Putamen (tissue), 1 donor: ENCODE measurements at places on chromosomes 2 and 18.

- no peak for DNase-seq
Observed at GRCh38 chr2:201847481-201847880, 41.1 kb downstream of the CDK15 start.

DNA sequence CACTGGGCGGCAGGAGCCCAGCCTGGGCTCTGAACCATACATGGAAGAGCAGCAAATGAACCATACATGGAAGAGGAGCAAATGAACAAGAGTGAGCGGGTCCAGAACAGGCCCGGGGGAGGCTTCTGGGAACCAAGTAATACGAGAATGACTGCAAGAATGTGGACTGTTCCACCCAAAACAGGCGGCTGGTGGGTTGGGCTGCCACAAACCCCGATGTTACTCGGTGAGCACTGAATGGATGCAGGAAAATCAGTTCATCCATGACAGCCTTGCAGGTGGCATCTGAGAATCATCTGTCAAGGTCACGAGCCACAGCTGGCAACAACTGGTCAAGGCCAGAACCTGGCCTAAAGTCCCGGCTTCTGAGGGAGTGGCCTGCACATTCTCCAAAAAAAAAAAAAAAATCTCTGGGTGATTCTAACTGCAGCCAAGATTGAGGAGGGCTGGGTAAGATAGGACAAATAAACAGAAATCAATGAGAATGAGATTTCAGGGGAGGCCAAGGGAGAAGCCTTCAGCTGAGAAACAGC lies 106.1 kb downstream of the ZNF516 start:
- no peak for DNase-seq

GRCh38 chr2:46909771-46910419 lies 5.7 kb downstream of the MCFD2 start:
- DNase-seq: no peak

GRCh38 chr18:35756506-35757117 lies 175.1 kb downstream of the GALNT1 start:
- DNase-seq: peak; percentile 69

DNA sequence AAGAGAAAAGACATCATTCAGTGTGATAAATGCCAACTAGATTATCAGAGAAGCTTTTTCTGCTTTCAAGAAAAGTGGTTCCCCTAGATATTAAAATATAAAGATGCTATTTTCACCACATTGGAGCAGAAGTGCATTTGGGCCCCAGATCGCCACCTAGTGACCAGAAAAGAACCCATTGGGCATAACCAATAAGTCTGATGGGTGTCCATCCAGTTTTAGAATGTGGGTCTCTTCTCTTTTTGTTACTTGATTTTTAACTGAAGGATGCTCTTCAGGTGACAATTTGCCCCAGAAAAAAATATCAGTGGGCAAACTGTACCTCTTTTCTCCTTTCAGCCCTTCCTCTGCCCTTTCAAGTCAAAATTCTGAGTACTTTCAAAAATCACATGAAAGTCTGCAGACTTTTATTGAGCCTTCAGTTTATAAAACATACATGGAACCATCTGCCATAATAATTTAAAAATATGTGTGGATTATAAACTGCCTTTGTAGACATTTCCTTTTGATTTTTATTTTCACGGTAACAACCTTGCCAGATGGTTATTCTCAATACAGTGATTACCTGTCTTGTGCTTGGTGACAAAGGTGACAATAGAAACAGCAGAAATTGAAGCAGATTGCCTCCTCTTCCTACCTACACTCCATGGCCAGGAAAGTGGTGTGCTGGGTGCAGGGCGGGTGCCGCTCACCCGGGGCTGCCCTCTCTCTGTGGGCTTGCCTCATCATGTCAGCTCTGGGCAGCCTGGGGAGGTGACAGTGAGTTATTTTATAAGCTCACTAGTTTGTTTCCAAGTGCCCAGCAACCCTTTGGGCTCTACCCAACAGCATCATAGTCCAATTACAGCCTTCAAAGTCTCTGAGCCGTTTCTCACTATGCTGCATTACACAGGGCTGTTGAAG lies 124.5 kb downstream of the DCDC2C start:
- no peak for DNase-seq

- DNase-seq: peak; percentile 18
Observed at GRCh38 chr18:66616523-66616983, 12.7 kb upstream of the CDH19 start.

- no peak for DNase-seq
Observed at GRCh38 chr18:21433436-21433835, 167.1 kb downstream of the ESCO1 start.

- peak; percentile 71 for DNase-seq
Observed at GRCh38 chr18:41938445-41938844, 16.6 kb upstream of the PIK3C3 start.

DNA sequence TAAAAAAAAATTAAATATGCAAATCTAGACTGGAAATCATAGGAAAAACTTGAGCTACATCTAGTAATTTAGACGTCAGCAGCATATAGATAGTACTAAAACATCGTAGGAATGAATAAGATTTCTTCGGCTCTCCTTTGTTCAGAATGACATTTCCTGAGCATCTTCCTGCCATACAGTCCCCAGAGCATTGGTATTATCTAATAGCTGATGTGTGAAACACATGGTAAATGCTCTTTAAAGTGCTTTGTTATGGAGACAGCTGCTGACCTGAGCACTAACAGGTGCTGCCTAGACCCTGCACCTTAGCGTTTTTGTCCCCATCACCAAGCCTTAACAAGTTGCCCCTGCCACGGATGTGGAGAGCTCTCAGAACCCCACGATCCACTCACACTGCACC lies 692.3 kb upstream of the PIK3C3 start:
- DNase-seq: no peak

DNA sequence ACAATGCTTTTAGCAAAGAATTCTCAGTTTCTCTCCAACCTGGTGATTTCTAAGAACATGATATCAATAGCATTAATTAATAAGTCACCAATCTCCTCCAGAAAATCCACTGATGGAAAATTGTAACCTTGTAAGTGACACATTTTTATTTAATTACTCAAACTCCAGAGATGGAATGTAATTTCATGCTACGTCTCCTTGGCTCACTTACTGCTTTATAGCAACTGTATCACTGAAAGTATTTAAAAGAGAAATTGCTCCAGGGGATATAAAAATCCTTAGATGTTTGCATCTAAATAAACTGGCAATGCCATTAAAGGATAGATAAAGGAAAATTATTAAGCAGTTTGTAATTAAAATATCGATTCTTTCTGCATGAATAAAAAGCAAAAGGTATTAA lies 325.4 kb downstream of the TSN start:
- DNase-seq: no peak

DNA sequence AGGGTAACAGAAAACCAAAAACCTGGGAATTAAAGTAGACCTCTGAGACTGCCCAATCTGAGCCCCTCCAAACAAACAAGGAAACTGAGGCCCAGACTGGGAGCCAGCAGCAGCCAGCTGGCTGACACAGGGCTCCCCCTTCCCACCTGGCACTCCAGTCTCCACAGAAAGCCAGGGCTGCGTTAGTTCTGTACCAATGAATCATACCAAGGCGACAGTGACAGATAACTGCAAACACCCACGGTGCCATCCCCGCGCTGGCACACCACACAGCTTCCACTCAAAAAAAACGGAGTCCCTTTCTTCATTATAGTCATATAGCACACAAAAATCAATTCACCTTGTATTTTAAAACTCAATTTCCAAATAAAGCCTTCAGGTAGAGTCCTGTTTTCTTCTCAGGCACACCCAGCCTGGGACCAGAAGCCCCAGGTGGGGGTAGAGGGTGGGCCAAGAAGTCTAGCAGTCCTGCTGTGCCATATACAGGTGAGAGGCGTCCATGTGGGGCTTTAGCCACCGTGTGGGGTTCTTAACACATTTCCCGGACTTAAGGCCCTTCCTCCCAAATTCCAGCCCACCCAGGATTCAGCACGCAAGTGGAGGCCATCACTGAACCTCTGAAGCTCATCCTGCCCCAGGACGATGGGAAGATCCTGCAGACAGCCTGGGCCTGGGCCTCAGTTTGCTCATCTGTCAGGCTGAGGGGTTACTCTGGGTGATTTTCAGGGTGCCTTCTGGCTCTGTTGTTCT lies 1.2 kb downstream of the PER2 start:
- peak; percentile 71 for DNase-seq

DNA sequence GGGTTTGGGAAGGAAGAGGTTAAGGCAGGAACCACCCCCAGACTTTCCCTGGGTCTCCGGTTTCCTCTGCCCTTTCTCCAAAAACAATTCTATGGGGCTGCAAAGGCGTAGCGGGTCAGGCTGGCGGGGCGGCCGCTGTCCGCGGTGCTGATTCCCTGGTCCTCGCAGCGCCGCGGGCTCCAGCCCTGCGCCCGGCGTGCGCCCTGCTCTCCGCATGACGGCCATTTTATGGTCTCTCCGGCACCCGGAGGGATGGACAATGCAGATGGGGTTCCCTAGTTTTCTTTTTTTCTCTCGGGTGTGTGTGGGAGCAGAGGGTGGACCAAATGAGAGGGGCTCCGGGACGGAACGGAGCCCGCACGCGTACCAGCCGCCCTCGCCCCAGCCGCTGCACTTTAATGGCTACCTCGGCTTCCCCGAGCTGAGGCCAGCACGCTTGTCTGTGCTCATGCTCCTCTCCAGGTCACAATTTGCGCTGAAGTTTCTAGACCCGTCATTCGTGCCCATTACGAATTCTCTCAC lies 1.6 kb downstream of the ST8SIA3 start:
- no peak for DNase-seq

DNA sequence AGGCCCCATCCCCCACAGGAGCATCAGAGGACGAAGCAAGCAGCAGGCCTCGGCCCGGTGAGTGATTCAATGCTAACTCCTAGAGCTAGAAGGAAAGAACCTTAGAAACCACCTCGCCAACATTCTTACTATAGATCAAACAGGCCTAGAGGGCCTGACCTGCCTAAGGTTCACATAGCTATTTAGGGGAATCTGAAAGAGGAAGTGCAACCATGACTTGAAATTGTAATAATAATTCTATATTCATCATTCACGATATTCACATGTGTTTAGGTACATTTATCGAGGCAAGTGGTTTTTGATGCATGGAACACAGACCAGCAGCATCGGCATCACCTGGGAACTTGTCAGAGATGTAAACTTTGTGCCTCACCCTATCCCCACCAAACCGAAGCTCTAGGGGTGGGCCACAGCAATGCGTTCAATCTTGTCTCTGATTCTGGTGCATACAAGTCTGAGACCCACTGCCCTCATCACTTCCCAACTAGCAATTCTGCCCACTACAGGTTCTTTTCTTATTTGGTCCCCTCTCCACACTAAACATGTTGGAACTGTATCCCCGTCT lies 78.0 kb upstream of the DNMT3A start:
- no peak for DNase-seq

DNA sequence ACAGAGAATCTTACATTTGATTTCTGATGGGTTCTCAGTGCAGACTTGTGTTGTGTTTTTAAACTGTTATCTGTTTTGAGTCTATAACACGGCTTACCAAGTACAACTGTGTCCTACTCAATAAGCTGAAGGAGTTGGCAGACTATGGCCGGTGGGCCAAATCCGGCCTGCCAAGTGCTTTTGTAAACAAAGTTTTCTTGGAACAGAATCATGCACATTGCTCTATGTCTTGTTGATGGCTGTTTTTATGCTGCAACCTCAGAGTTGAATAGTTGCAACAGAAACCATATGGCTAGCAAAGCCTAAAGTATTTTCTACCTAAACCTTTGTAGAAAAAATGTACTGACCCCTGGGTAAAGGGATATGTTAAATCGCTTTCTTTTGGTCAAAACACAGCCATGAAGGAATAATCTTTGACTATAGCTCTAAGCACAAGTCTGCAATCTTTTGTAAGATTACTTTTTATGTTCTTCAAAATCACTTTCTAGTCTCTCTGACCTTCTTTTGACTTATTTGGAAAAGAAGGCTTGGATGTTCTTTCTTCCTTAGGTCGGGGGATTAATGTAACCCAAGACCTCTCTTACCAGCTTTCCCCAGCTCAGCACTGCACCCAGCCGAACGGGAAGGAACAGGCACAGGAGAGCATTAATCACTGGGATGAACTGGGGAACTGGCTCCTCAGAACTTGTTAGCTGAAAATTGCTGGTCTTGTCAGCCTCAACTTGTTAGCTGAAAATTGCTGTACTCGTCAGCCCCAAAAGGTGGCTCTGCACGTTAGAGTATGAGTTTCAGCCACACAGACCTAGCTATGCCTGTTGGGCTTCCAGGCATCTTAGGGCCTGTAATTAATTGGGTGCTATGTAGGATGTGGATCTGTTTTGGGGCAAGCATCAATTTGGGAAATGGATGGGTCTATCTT lies 75.4 kb downstream of the CD8B2 start:
- no peak for DNase-seq

GRCh38 chr2:9981655-9982054 lies 30.2 kb downstream of the GRHL1 start:
- no peak for DNase-seq

DNA sequence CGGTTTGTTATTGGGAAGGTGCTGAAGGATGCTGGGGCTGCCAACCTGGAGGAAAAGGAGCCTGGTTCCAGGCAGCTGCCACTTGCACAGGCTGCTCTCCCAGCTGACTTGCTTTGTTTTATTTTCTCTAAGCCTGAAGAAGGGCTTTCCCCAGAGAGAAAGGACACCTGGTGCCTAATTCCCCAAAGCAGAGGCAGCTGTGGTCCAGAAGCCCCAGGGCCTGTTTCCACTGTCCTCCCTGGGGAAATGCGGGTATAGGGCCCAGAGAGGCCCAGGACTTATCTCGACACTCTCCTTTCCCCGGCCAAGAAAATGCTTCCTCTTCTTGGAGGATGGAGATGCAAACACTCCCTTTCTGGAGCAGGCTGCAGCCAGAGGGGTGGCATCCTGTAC lies 30.1 kb downstream of the INO80C start:
- no peak for DNase-seq

GRCh38 chr2:45207101-45207500 lies 197.8 kb upstream of the SIX2 start:
- DNase-seq: no peak

DNA sequence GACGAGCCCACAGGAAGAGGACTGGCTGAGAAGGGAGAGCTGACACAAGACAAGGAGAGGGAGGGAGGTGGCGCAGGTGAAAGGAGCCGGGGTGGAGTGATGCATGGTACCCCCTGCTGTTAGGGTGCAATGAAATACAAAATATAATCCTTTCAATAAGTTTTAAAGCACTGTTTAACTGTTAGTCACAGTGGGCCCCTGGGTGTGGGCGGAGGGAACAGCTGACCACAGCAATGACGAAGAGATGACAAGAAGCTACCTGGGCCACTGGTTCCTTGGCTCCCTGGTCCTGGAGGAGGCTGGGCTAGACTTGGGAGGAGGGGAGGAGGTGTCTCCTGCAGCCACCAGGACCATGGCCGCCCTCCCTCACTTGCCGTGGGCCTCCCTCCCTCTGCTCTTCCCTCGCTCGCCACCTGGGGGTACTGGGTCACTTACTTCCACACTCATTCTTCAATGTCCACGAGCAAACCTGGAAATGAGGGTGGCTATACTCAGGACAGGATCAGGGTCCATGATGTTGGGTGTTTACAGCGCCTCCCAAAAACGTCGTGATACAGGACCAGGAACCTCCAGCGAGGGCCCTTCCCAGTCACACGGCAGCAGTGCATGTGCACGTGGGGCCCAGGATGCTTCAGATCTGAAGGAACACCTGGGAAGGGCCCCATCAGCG lies 196.1 kb downstream of the ANKRD30B start:
- DNase-seq: no peak

GRCh38 chr2:23734416-23734815 lies 192.5 kb downstream of the ATAD2B start:
- no peak for DNase-seq
